Sigmoid colon (tissue), 7 donors: ENCODE measurements at places on chromosomes 2 and 18. TPM values are rescaled to one million over a fixed set of nuclear protein-coding genes. Genes with fewer than 3 reads are reported as not detected.
A peak's percentile ranks its signal among the peaks of the same experiment; 100 is the strongest.

TSPYL6 gene
- not detected for polyA plus RNA-seq

- peak overlapping the region; percentile 88 for H3K27ac ChIP-seq
- H3K4me3 ChIP-seq: peak overlapping the region; percentile 85
- no peak for DNase-seq
- no peaks in the 10 kb centered on the region for H3K36me3 ChIP-seq
- H3K4me1 ChIP-seq: peaks cover 28% of the 10 kb centered on the region
Measured at GRCh38 chr2:152335726-152336118, 748 bp downstream of the FMNL2 start.

DNA sequence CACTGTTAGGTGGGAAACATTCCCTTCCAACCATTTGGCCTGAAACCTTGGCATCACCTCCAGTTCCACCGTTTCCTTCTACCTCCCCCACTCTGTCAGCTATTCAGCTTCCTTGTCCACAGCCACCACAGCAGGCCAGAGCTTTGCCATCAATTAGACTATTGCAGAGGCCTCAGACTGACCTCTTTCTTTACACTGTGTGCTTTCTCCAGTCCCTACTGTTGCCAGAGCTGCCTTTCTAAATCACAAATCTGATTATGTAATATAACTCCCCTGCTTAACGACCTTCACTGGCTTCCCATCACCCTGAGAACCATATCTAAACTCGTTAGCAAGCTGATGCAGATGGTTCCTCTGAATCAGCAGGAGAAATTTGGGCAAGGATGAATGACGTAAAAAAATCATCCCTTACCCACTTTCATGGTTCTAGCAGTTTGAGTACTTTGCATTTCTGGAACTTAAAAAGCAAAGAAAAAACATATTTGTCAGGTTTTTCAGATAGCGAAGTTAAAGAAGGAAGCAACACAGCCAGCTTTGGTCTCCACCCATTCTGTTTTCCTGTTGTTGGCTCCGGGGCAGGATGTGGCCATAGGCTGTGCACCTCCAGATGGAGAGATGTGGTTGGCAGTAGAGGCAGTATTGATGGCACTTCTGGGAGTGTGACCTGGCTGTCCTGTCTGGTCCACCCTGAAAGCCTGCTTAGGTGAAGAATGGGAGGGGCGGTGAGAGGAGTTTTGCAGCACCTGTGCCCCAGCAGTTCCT, 422.1 kb downstream of the PARD3B start:
- no peaks in the 10 kb centered on the region for H3K27me3 ChIP-seq
- H3K27ac ChIP-seq: no peak overlapping the region
- H3K4me1 ChIP-seq: peaks cover 12% of the 10 kb centered on the region

DNA sequence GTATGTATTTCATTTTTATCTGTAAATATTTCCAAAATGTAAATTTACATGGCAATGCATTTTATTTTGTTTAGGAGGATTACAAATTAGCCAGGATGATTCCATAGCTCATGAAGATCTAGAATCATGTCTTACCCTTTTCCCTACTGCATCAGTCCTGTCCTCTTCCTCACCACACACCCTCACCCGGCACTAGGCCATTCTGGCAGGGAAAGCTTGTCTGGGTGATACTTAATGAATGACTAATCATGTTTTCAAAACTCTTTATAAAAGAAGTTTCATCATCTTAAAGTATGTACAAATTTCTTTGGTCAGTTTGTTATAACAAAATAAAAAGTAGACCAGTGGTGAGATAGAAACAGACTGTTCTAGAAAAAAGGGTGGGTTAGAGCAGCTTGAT, 283.3 kb upstream of the VWC2L start:
- no peaks in the 10 kb centered on the region for H3K27me3 ChIP-seq
- no peaks in the 10 kb centered on the region for H3K36me3 ChIP-seq
- no peak overlapping the region for H3K27ac ChIP-seq
- H3K4me3 ChIP-seq: no peak overlapping the region
- DNase-seq: no peak
- H3K4me1 ChIP-seq: peaks cover 7% of the 10 kb centered on the region

MYL12A gene
- 558 TPM for polyA plus RNA-seq

DNA sequence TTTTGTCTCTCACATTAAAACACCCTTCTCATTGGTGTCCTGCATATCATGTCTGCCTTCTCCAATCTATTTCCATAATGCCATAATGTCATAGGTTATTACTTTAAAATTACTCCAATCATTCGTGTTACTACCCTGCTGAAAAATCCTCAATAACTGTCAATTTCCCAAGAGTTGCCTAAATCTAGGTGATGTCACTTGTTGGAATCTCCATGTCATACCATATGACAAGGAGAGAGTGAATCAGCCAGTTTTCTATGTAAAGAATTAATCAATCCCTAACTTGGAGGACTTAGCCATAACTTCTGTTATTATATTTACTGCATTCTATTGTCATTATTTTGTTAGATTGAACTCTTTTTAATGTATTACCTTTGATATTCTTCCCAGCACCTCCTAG, 62.5 kb downstream of the PHLPP1 start:
- H3K27me3 ChIP-seq: no peaks in the 10 kb centered on the region
- H3K27ac ChIP-seq: no peak overlapping the region
- no peaks in the 10 kb centered on the region for H3K36me3 ChIP-seq
- H3K4me3 ChIP-seq: no peak overlapping the region

TMEM200C gene
- polyA plus RNA-seq: not detected

- no peak for DNase-seq
- no peaks in the 10 kb centered on the region for H3K4me1 ChIP-seq
- no peak overlapping the region for H3K4me3 ChIP-seq
Measured at GRCh38 chr18:32911660-32912284, 138.9 kb upstream of the KLHL14 start.

FMNL2 gene
- polyA plus RNA-seq: 10.4 TPM

GRCh38 chr2:98461498-98462049, 16.9 kb downstream of the INPP4A start:
- H3K27me3 ChIP-seq: no peaks in the 10 kb centered on the region
- no peak overlapping the region for H3K4me3 ChIP-seq
- peak overlapping the region; percentile 14 for H3K27ac ChIP-seq

DNA sequence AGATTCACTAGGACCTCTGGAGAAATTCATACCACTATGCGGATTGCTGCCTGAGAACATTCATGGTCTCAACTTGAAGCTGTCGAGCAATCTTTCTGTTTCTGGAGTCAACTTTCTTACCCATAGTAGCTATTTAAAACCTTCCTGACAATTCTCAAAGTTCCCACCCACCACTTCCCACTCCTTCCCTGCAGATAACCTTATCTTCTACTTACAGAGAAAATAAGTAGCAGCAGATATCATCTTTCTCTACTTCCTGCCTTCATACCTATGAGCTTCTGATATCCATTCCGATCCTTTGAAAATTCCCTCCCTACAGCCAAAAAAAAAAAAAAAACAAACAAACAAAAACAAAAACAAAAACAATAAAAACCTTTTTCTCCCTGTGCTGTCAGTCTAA, 81.2 kb upstream of the CYRIA start:
- H3K4me1 ChIP-seq: no peaks in the 10 kb centered on the region
- H3K36me3 ChIP-seq: no peaks in the 10 kb centered on the region
- no peaks in the 10 kb centered on the region for H3K27me3 ChIP-seq
- DNase-seq: no peak

GRCh38 chr2:33411765-33412164, 64.7 kb upstream of the RASGRP3 start:
- no peaks in the 10 kb centered on the region for H3K4me1 ChIP-seq
- no peaks in the 10 kb centered on the region for H3K36me3 ChIP-seq
- no peak for DNase-seq
- H3K4me3 ChIP-seq: no peak overlapping the region
- no peaks in the 10 kb centered on the region for H3K27me3 ChIP-seq
- H3K27ac ChIP-seq: no peak overlapping the region

TUBB8B gene
- polyA plus RNA-seq: 1.2 TPM

DNA sequence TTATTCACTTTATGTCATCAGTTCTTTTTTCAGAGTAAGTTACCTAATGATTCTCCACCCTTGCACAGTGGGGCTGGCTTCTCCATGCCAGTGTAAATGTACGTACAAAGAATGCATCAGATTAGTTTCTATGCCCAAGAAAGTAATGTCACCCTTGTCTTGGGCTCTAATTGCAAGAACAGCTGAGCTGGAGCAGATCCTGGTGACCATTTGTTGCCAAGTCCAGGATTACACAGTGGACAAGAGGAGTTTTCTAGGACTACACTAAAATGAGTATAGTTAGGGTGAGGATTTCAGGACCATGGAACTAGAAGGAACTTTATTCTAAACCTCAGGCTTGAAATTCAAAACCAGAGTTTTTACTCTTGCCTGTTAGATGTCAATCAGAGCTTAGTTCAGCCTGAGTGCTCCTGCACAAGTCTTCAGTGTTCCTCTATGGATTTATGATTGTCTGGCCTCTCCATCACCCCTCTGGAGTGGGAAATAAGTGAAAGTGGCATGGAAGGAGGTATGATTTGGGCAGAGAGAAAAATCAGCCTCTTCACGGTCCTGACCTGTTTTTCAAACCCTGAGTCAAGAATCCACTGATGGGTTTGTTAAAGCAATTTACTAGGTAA, 29.8 kb downstream of the PCBP1 start:
- DNase-seq: no peak
- H3K4me1 ChIP-seq: peaks cover 1% of the 10 kb centered on the region
- no peaks in the 10 kb centered on the region for H3K36me3 ChIP-seq
- no peak overlapping the region for H3K4me3 ChIP-seq
- H3K27me3 ChIP-seq: no peaks in the 10 kb centered on the region
- no peak overlapping the region for H3K27ac ChIP-seq

LYPD6B gene
- 1.8 TPM for polyA plus RNA-seq

GRCh38 chr18:77373730-77374445, 124.2 kb downstream of the GALR1 start:
- H3K4me1 ChIP-seq: no peaks in the 10 kb centered on the region
- H3K4me3 ChIP-seq: no peak overlapping the region
- DNase-seq: no peak

DNA sequence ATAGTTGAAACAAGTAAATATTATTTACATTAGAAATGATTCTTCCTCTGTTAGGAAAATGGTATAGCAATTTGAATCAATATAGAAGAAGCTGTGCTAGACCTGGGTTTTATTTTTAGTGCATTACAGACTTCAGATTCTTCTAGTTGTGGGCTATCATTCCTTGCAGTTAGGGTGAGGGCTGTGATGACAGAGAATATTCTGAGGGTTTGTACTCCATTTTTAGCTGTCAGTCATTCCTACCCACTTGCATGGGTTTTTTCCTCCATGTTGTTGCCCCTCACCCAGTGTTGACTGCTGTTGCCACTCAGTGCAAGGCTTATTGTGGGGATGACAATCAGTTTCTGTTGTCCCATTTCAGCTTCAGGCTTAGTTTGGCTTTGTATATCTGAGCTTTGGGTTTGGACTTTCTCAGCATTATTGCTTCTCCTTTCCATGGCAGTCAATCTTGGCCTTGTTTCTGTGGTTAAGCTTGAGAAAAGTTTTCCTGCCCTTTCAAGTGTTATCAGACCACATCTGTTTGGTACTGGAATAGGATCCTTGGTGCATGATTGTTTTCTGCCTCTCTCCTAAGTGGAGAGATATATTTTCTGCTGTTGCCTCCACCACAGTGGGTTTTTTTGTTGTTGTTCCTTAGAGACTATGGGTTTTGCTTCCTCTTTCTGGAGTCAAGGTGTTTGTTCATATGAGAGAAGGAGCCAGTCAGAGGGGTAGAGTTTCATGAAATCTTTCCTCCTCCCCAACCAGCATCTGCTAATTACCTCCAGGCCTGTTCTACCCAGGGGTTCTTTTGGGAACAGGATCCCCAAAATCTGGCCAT, 312.7 kb upstream of the CWC22 start:
- no peak overlapping the region for H3K27ac ChIP-seq
- no peaks in the 10 kb centered on the region for H3K27me3 ChIP-seq

DNA sequence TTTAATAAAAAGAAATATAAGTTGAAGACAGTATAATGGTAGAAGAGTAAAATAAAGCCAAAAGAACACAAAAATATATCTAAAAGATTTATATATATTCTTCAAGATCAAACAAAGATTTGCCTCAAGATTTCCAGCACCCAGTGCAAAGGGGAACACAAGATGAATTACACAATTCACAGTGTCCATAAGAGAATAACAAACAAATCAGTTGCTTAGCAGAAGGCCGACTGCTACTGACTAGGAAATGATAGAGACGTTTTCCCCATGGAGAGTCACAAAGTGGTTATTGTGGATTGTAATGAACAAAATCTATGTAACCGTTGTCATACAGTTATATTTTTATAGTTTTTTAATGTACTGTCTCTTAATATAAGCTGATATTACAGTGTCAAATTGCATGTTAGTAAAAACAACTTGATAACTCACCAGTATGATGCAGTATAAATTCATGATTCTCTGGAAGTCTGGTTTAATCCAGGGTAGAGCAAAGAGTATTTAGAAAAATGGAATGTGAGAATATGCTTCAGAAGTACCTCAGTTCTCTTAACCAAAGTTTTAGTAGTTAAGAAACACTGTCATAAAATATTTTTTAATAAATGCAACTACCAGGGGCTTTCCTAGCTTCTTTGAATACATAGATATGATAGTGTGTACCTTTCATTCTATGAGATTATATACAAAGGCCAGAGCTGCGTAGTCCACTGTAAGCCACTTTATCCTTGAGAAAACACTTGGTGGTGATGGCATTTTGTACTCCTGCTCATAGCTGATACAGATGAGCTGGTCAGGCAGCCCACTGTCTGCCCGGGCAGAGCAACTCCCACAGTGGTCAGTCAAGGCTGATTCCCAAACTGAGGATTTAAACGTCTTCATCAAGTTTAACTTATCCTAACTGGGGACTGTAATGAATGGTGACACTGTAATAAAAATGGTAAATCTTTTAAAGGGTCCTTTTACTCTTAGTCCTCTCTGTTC, 180.5 kb upstream of the DTNA start:
- DNase-seq: no peak
- H3K4me3 ChIP-seq: no peak overlapping the region
- H3K36me3 ChIP-seq: no peaks in the 10 kb centered on the region
- H3K27me3 ChIP-seq: no peaks in the 10 kb centered on the region

CD207 gene
- polyA plus RNA-seq: 0.06 TPM

GRCh38 chr2:95010126-95010525, 15.4 kb upstream of the MAL start:
- H3K27ac ChIP-seq: no peak overlapping the region
- H3K4me1 ChIP-seq: peaks cover 16% of the 10 kb centered on the region
- DNase-seq: no peak

- no peak overlapping the region for H3K27ac ChIP-seq
- no peak for DNase-seq
- H3K4me3 ChIP-seq: peak overlapping the region; percentile 6
- no peaks in the 10 kb centered on the region for H3K36me3 ChIP-seq
Measured at GRCh38 chr2:60533101-60534051, 20.1 kb downstream of the BCL11A start.

- H3K4me1 ChIP-seq: no peaks in the 10 kb centered on the region
- H3K4me3 ChIP-seq: no peak overlapping the region
- H3K27me3 ChIP-seq: no peaks in the 10 kb centered on the region
- no peak overlapping the region for H3K27ac ChIP-seq
- DNase-seq: peak; percentile 36
- H3K36me3 ChIP-seq: no peaks in the 10 kb centered on the region
Measured at GRCh38 chr2:95275151-95275515, 884 bp downstream of the PROM2 start.

DNA sequence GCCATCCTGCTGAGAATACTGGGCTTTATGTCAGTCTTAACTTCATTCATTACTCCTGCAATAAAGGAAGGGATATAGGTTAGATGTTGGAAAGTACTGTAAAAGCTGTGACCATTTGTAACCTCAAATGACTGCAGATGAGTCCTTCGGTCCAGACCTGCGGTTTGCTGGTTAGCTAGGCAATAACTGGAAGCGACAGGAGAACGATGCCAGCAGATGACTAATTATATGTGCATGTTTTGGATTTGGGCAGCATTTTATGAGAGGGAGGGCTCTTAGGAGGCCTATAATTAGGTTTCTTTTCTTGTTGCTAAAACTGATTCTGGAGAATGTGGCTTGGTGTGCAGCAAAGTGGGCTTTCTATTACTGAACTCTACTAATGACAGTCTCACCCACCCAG, 205.6 kb downstream of the TMEM182 start:
- DNase-seq: no peak
- no peaks in the 10 kb centered on the region for H3K27me3 ChIP-seq
- H3K4me3 ChIP-seq: no peak overlapping the region
- H3K27ac ChIP-seq: no peak overlapping the region

BABAM2 gene
- 25.2 TPM for polyA plus RNA-seq
